ENCODE measurements at places on chromosomes 5 and 9.

GRCh38 chr5:89721931-89722330, 687.6 kb downstream of the CETN3 start:
- DNase-seq: no peak

DNA sequence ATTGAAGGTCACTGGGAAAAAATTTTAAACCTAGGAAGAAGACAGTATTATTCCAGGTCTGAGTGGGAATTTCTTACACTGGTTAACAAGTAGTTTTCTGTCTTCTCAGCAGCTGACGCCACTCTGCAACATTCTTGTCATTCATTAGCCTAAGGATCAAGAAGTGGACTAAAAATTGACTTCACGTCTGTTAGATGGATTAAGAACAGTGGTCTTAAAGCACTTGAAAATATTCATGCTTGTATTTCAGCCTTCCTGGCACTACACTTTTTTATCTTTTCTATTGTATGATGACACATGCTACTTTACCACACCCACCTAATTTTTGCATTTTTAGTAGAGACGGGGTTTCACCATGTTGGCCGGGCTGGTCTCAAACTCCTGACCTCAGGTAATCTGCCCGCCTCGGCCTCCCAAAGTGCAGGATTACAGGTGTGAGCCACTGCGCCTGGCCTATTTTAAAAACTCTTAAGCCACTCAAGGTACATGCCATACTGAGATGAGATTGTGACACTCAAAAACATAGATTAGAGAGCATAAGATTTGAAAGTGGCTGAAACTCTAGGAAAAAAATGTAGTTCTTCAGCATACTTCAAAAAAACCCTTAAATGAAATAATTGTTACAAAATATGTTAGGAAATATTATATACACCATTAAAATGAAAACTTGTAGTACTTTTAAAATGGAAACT, 8.4 kb downstream of the MATR3 start:
- no peak for DNase-seq

- DNase-seq: no peak
These were observed 24.1 kb upstream of the VLDLR start for GRCh38 chr9:2597483-2597882.

DNA sequence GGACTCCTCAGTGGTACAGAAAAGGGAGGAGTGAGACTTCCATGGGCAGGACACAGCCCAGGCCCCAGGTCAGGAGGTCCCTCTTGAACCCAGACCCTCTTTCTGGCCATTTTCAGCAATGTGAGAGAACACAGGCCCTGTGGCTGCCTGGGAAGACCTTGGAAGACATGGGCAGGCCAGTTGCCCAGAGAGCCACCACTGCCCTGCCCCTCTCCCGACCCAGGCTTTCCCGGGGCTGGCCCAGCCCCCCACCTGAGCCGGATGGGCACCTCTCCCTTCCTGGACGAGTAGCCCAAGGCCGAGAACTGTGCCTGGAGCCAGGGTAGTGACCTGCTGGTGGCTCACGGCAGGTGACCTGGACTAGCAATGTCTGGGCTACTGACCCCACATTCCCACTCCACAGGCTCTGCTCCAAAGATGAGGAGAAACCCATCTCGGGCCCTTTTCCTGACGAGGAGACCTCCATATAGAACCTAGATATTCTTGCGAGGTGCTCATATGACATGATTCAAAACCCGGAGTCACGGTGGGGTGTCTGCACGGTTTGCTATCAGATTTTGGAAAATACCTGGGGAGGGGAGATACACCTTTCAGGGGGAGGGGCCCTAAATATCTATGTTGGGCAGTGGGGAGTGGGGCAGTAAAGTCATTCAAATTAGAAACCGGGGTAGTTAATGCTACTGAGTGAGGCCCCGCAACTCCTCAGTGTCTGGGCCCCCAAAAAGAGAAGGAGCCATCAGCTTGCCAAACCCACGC, 59.4 kb downstream of the ZNF354C start:
- no peak for DNase-seq

DNA sequence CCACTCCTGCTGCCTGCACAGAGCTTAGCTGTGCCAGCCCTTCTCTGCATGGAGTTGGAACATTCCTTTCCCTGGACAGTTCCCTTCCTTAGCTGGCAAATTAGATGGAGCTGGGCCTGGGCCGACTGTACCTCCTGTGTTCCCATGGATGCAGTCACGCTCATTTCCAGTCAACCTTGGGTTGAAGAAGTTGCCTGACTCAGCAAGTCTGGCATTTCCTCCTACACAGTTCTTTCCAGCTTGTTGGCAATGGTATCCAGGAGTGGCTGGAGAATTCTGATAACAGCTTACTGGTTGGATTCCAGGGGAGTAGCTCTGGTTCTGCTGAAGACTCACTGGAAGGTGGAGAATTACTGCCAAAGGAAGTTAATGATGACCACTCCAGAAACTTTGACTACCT, 9.2 kb upstream of the TAF1L start:
- DNase-seq: no peak

DNA sequence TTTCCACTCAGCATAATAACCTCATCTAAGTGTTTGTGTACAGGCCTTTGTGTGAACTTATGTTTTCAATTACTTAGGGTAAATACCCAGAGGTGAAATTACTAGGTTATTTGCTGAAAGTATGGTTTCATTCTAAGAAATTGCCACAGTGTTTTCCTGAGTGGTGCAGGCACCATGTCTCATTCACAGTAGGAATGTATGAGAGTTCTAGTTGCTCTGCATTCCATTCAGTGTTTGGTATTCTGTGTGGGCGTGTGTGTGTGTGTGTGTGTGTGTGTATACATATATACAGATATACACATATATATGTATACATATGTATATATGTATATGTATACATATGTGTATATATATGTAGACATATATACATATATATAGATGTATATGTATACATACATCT, 8.8 kb upstream of the SVEP1 start:
- no peak for DNase-seq

GRCh38 chr9:14749741-14750211, 27.2 kb upstream of the CER1 start:
- DNase-seq: no peak

DNA sequence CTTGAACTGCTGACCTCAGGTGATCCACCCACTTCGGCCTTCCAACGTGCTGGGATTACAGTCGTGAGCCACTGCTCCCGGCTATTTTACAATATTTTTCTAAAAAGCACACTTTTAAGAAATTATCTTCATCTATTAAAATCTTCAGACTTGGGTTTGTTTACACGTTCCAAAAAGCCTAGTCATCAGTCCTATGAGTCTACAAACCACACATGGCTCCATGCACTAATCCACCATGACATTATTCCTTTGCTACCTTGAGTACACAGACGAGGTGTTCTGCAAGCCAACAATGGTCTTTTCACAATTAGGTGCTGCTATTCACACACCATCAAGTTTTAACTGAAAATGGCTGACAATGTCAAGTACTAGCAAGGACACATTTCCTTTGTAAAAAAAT, 41.0 kb downstream of the TRPM6 start:
- DNase-seq: no peak

- no peak for DNase-seq
These were observed 621.0 kb upstream of the ADAMTS16 start for GRCh38 chr5:4518903-4519672.

DNA sequence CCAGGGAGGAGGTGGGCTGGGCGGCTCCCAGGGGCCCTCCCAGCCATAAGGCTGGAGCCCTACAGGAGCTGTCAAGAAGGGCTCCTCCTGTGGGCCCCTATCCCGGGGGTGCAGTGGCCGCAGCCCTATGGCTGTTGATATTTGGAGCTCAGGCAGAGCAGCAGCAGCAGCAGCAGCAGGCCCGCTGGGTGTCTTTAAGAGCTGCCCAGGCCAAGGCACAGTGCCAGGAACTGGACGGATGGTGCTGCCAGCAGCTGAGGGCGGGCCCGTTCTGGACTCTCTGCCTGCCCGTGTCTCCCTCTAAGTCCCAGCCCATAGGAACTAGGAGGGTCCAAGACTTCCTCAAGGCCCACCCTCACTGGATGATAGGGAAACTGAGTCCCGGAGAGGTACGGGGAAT, 3.6 kb downstream of the AK1 start:
- DNase-seq: no peak

GRCh38 chr5:60263346-60263745, 369.8 kb upstream of the PDE4D start:
- no peak for DNase-seq

- no peak for DNase-seq
These were observed 132.5 kb downstream of the PPP2R2B start for GRCh38 chr5:146745931-146746577.

- no peak for DNase-seq
These were observed 191.9 kb upstream of the PUM3 start for GRCh38 chr9:3035579-3036332.

DNA sequence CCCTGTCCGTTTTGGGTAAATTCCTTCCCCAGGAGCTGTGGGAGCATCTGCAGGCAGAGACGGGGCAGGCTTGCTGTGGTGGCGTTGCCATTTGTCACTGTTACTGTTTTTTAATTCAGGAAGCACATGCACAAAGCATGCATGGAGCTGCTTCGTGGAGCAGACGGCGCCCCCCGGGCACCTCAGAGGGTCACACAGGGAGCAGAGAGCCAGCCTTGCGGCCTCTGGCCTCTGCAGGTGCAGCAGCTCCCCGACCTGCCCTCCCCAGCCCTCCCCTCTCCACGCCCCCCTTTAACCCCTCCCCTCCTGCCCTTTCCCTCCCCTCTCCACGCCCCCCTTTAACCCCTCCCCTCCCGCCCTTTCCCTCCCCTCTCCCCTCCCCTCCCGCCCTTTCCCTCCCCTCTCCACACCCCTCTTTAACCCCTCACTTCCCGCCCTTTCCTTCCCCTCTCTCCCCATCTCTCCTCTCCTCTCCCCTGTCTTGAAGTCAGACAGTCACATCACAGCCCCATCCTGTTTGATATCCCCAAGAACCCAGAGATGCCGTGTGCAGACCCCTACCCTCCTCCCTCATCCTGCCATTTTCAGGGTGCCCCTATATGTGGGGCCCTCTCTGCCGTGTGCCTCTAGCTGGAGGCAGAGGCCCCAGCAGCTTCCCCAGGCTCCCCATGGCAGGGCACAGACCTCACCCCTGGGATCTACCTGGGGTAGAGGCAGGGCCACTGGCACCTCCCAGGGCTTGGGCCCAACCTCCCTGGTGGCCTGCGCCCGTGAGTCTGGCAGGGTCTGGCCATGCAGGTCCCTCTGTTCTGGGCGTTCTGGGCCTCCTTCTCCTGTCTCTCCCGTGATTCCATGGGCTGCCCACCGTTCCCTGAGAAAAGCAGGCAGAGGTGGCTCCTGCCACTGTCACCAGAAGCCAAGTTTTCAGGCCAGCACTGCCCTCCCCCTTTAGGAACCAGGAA, 29.6 kb upstream of the UBAC1 start:
- DNase-seq: peak; percentile 38

DNA sequence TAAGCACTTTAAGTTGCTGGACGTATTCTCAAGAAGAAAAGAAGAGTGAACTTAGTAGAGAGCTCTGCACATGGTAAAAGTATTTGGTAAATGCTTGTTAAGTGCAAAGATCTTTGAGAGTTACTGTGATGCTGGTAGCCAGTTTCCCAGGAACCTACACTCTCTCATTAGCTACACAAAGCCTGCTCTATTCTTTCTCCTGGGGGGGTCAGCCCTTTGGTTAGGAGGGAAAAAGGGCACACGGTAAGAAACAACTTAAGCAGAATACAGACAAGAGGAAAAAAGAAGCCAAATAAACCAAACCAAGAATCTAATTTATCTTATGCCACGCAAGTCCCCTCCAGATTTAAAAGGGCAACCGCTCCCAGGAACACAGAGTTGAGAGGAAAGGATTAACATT, 1100.1 kb upstream of the CDH10 start:
- DNase-seq: no peak

DNA sequence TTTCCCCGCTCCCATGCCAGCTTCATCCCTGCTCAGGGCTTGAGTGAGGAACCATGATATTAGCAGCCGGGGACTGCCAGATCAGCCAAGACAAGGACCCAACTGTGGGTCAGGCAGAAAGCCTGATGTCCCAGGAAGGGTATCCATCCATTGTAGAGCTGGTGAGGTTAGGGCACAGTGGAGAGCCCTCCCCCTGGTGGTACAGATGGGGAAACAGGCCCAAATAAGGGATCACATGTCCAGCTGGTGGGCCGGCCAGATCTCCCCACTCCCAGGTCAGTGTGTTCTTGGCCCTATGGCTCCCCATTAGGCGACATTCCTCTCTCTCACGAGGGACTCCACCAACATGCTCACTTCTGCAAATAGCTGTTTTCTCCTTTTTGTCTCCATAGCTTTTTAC, 9.0 kb downstream of the CDX1 start:
- no peak for DNase-seq

DNA sequence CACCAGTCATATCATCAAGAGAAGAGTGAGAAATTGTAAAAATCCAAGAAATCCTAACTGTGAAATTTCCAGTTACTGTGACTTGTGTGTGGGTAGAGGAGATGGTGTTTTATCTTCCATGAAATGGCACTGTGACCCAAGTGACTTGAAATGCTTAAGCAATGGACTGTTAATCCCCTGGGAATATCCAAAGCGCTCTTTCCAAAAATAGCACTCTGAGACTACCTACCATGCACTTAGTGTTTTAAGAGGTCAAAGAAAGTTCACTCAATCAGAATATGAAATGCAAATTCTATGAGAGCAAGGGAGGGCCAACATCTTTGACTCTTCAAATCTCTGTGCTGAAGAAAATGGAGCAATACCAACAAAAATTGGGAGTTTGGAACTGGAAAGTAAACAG, 244.0 kb downstream of the GABRB2 start:
- no peak for DNase-seq

DNA sequence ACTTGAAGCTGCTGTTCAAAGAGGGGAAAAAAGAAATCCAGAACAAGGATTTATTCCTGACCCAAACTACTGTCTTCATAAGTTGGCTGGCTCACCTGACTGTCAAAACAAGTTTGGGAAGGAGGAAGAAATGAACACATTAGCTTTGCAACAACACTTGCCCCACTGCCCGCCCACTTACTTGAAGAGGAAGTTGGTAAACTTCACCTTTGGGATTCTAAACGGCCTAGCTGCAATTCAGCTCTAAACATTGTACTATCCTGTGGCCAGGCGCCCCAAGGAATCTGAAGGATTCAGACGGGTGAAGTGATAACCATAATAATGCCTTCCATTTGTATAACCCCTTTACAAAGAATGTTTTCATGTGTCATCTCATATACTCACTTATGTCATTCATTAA, 199.4 kb downstream of the ARRDC3 start:
- DNase-seq: no peak

GRCh38 chr5:168740092-168740800, 161.1 kb upstream of the PANK3 start:
- no peak for DNase-seq

DNA sequence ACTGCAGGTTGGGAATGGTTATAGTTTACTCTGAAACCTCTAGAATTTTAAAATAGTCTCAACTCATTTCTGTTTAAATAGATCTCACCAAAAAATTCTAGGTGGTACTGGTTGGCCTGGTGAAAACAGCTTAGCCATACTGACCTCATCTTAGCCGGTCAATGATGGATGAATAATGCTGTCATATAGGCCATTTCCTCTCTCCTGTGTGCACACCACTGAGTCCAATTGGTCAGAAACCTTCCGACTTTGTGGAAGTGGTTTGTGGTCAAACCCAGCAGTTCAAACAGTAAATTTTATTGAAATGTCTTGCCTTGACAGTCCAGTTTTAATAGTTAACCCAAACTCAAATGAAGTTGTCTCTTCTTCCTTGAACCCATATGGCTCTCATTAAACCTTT, 98.6 kb downstream of the GIN1 start:
- DNase-seq: no peak
